Activated CD4-positive, alpha-beta T cell treated with anti-CD3 and anti-CD28 coated beads for 24 hours (primary cell): ENCODE measurements at places on chromosomes 7 and 10.

- DNase-seq: no peak
Observed at GRCh38 chr10:79627075-79627474, 16.3 kb downstream of the SFTPA1 start.

DNA sequence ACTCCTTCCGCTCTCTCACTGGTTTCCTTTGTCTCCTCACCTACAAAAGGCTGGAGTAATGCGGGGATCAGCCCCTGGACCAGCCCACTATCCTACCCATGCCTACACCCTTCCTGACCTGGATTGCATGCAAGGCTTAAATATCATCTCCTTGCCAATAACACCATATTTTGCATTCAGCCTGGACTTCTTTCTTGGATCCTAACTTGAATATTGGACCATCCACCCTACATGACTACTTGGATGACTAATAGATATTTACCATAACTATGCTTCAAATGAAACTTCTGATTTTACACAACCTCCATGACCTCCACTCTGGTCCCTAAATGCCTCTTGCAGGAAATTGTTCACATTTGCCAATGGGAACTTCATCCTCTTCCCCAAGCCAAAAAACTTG lies 188.3 kb upstream of the AKR1E2 start:
- DNase-seq: no peak

DNA sequence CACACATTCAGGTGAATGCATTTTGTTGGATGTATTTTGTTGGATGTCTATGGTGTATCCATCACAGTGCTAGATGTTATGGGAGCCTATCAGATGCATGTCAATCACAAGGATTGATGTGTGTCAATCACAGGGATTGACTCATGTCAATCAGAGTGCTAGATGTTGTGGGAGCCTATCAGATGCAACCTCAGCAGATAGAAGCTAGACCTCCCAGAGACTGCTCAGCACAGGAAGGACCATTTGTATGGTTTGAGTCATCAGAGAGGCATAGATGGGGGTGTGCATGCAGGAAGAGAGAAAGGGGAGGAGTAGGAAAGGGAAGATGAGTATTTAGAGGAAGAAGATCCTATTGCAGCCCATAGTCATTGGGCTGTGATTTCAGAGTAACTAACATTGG lies 48.3 kb upstream of the PITRM1 start:
- DNase-seq: no peak

DNA sequence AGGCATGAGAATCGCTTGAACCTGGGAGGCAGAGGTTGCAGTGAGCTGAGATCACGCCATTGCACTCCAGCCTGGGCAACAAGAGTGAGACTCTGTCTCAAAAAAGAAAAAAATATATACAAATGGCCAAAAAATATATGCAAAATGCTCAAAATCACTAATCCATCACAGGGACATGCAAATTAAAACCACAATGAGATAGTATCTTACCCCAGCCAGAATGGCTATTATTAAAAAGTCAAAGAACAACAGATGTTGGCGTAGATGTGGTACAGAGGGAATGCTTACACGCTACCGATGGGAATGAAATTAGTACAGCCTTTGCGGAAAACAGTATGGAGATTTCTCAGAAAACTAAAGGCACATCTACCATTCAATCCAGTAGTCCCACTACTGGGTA lies 17.4 kb downstream of the SNX8 start:
- DNase-seq: no peak

GRCh38 chr7:140923358-140924006 lies 1.2 kb downstream of the BRAF start:
- no peak for DNase-seq

DNA sequence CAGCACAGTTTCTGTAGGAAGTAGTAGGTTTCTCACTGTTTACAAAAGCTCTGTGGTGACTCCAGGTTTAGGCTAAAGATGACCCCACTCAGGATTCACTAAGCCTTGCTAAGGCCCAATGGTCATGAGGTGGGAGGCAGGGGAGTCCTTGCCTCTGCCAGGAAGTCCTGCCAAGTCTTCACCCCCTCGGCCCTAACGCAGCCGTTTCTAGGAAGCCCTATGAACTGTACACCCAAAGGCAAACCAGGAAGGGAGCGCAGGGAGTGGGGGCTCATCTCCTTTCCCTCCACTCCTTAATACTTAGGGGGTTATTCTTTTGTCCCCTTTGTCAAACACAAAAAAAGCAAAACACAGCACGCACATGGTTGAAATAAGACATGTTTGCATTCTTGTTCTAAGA lies 64.6 kb downstream of the CTBP2 start:
- DNase-seq: no peak

DNA sequence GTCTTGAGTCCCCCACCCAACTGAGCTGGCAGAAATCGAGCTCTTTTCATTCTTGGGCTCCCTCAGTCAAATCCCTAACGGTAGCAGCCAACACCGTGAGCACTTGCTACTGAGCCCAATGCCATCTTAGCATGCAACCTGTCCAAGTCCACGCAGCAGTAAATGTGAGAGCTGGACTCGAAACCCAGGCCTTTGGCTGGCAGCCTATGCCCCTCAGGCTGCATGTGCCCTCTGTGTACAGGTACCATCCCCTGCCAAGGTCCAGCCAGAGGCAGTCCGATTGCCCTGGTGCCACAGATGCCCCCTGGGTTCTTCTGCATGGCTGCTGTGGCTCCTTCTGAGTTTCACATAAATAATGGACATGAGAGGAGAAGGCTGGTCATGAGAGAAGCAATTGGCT lies 1.2 kb upstream of the TMEM273 start:
- DNase-seq: no peak

- DNase-seq: no peak
Observed at GRCh38 chr10:32259551-32259950, 87.4 kb downstream of the EPC1 start.

GRCh38 chr7:105721571-105722104 lies 140.3 kb upstream of the EFCAB10 start:
- no peak for DNase-seq

- no peak for DNase-seq
Observed at GRCh38 chr7:26948617-26949118, 84.3 kb upstream of the SKAP2 start.

DNA sequence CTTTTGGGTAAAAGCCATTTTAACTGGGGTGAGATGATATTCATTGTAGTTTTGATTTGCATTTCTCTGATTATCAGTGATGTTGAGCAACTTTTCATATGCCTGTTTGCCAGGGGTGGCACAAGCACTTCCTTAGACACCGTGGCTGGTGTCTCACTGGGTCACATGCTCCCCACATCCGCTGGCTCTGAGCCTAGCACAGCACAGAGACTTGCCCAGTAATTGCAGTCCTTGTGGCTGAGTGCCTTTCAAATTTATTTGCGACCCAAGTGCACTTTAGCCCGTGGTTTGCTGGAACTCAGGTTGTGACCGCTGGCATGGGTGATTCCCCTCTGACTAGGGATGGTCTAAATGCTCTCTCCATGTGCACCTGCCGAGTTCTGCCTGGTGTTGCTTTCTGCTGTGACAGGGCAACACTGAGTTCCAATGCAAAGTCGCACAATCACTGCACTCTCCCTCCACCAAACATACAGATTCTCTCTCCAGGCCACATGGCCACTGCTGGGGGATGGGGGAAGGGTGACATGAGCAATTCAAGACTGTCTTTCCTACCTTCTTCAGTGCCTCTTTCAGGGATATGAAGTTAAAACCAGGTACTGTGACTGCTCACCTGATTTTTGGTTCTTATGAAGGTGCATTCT lies 66.5 kb downstream of the ZNF277 start:
- no peak for DNase-seq

DNA sequence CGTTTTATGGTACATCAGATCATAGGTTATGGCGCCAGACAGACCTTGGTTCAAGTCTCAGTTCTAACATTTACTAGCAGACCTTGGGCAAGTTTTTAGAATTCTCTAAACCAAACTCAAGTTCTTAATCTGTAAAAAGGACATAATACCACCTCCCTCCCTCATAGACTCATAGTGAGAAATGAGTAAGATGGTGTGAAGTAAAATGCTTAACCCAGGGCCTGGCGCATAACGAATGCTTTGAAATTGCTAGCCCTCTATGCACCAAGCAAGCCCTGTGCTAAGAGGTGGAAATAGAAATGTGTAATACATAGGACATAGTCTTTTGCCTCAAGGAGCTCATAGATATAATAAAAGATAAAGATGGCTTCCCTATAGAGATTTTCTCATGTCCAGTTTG lies 17.7 kb upstream of the SLC35B4 start:
- no peak for DNase-seq

- DNase-seq: no peak
Observed at GRCh38 chr7:102875700-102876295, 37.0 kb upstream of the LRRC17 start.

- DNase-seq: no peak
Observed at GRCh38 chr7:12524794-12525386, 45.6 kb upstream of the SCIN start.

DNA sequence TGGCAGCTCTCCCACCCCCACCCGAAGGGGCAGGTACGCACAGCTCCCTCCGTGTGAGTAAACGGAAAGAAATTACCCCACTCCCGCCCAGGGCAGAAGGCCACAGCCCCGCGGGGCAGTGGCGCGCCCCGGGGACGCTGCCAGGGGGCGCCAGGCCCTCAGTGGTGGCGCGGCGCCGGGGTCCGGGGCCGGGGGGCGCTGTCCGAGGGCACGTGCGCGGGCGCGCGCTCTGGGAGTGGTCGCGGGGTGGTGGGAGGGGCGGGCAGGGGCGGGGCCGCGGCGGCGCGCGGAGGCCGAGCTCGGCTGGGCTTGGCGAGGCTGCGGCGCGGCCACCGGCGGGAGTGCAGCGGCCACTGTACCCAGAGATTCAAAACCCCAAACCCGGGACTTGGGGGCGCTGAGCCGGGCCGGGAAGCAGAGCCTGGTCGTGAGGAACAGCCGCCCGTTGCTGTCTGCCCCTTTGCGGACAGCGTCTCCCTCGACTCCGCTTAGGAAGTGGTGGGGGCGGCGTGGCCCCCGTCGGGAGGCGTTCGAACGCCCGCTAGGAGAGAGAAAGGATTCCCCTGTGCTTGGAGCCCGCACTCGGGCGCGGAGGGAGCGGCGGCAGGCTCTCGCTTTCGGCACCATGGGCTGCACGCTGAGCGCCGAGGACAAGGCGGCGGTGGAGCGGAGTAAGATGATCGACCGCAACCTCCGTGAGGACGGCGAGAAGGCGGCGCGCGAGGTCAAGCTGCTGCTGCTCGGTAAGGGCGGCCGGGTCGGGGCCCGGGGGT lies at the start of gene GNAI1:
TSS of gene GNAI1 (plus strand) at position 296 of the 773 bp plus-strand sequence. CDS start at position 626, 330 bp downstream.
- DNase-seq: no peak

- no peak for DNase-seq
Observed at GRCh38 chr10:102627736-102628293, 16.5 kb upstream of the TRIM8 start.

- DNase-seq: no peak
Observed at GRCh38 chr10:3969876-3970666, 185.1 kb upstream of the KLF6 start.

- no peak for DNase-seq
Observed at GRCh38 chr7:11206177-11206899, 232.7 kb downstream of the PHF14 start.

GRCh38 chr7:80609751-80610150 lies 28.7 kb upstream of the CD36 start:
- no peak for DNase-seq

DNA sequence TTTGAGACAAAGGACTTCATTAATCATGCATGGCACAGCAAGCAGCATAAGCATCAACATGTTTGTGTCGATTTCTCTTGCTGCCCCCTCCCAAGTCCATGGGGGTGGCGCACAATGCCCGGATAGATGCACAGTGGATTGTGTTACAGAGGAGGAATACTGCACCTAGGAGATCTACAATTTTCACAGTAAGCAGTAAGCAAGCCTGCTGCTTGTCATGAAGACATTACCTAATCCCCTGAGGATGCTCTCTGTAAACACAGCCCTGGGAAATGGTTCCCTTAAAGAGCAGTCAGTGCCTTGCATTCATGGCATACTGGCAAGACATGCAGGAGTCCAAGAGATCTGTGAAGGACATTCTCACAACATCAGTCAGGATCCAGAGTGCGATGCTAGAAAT lies 137.7 kb downstream of the ETV1 start:
- no peak for DNase-seq

DNA sequence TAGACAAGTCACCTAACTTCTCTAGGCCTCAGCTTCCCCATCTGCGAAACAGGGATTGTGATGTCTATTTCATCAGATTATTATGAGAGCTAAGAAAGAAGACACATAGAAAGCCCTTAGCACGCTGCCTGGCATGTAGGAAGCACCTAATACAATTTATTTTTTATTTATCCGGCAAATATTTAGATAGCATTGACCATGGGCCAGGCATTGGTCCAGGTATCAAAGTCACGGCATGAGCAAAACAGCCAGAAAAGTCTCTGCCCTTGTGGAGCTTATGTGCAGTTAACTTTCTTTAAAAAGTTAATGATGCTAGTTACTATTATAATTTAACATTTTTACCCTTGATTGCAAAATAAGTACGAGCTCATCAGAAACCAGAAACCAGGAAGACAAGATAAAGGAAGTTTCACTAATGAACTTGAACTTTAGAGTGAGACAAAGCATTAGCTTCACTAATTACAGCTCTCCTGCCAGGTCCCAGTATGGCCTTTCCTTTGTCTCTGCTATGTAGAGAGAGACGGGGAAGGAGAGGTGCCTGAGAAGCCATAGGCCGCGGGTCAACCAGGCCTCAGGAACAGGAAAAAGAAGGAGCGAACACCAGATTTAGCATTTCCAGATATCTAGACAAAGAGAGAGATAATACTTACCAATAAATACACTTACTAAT lies 139.5 kb upstream of the ADAM12 start:
- DNase-seq: no peak

DNA sequence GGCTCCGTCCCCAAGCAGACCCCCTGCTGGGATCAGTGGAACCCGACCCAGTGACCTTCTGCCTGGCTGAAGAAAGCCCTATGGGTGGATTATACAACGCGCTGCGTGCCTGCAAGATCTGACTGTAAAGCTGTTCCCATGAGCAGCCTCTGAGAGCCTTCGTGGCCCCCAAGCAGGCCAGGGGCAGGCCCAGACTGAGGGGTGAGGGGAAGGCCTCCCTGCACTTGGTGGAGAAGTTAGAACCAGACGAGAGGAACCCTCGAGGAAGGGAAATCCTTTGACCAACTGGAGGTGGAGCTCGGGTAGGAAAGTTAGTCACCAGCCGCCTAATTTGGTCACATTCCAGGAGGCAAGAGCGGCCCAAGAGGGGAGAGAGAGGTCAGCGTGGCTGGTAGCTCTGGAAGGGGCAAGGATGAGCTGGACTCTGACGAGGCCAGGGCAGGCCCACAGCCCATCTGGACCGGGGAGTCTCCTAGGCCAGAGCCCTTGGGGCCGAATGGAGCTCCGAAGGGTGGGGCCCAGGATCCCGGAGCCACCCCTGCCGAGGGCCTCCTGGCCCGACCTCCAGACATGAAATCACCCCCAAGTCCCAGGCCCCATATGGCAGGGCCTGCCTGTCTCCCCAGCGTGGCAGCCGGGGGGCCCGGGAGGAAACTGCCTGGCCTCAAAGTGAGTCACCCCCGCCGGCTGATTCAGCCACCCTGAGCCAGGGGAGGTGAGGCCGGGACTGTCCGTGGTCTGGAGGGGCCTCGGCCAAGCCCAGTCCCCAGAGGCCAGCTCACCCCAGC lies 23.3 kb upstream of the PDGFA start:
- no peak for DNase-seq

- DNase-seq: no peak
Observed at GRCh38 chr7:128933180-128933891, 4.4 kb upstream of the IRF5 start.
